ENCODE measurements at places on chromosomes 6 and 20.

DNA sequence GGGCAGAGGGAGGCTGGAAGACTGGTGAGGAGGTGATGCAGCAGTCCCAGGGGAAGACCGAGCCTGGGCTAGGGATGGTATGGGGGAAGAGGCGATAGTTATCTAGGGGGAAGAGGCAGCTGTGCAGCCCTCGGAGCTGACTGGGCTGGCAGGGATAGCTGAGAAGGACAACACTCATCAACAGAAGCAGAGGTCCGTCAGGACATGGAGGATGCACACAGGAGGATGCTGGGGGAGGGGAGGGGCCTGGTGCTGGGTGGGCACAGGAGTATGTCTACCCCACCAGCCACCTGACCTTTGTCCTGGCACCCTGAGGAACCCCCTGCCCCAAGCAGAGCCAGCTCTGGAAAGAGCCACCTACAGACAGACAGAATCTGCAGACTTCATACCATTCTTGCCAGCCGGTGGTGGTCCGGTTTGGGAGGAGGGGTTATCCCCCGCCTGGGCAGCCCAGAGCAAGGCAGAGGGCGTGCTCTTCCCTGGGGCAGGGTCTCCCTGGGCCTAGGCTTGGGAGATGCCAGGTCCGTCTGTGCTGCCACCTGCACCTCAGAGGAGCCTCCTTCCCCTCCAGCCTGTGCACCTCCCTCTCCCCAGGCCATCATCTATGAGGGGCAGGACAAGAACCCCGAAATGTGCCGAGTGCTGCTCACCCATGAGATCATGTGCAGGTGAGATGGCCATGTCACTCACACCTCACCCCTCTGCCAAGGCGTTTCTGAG is 14.9 kb downstream of the EBF4 start:
- DNase-seq = no peak

- DNase-seq = no peak
These were observed 15.1 kb downstream of the ACSS1 start for GRCh38 chr20:25042531-25043498.

- peak; percentile 12 for DNase-seq
These were observed 141.6 kb upstream of the EYA4 start for GRCh38 chr6:133099573-133099972.

DNA sequence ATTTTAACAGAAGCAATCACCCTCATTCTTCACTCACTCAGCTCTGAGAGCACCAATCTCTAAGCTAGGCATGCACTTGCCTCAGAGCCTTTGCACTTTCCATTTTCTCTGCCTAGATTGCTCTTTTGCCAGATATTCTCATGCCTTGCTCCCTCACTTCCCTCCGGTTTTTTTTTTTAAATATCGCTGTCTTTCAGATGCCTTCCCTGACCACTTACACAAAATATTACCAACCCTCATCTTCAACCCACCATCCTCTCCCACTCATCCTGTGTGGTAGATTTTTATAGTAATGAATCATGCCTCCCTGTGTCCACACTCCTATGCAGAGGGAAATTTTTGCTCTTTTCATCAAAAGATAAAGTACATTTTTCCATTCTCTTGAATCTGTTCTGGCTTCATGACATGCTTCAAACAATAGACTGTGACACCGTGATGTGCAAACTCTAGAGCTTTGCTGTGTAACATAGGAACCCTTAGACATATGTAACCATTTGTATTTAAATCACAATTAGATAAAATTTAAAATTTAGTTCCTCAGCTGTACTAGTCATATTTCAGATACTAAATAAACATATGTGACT is 437.1 kb downstream of the UTRN start:
- DNase-seq = no peak

DNA sequence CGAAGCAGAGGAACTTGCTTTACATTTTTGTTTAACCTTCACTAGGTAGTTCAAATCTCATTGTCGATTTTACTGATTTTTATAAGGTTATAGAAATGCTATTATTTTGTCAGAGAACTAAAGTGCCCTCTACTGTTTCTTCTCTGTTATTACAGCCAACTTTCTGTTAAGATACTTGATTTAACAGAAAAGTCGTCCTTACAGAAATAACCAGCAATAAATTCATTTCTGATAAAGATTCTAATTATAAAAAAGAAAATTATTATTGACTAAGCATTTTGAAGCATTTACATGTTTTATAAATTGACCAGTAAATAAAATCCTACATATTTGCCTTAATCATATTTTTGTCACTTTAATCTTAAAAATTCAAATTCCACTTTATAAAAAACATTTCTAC is 60.8 kb downstream of the OGFRL1 start:
- DNase-seq = peak; percentile 70

DNA sequence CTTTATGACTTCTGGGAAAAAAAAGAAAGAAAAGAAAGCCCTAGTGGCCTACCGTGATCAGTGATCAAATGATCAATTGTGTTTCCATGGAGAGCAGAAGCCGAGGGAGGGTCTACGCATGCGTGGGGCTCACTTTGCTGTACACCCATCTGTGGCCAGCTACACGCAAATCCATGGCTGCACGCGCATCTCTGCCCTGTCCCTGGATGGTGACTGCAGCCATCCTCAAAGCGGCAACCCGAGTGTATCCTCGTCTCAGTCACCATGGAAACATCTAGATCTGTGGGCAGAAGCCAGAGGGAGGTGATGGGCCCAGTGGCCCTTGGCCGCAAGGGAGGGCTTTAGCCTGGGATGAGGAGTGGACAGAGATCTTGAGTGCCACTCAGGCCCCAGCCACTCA is 785 bp upstream of the ULBP3 start:
- DNase-seq = peak; percentile 25

DNA sequence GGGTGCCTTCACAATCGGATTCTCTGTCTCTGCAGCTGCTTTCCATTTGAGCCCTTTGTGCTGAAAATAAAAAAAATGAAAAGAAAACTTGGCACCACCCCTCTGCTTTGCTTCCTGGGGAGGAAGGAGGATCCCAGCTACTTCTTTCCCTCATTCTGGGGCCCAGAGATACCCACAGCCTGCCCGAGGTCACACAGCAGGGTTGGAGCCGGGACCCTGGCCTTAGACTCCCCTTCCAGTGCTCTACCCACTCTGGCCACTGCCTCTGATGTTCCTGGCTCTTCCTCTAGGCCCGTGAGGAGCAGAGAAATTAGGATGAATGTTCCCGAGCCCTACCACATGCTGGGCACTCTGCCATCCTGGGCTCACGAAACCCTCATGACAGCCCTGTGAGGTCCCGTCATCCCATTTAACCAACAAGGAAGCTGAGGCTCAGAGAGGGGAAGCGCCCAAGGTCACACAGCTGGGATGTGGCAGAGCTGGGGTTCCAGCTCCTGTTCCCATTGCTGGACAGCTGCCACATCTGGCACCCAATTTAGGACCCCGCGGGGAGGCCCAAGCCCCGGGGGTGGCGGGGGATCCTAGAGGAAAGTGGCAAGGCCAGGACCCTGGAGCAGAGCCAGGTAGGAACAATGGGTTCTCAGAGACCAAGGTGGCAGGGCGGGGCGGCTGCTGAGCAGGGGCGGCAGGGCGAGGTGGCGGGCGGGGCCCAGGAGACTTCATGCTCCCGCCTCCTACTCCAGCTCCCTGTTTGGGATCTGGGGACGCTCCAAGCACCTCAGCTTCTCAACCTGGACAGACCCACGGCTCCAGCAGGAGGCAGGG is 76.6 kb downstream of the CEBPB start:
- DNase-seq = no peak

GRCh38 chr6:75244063-75244584 is 523 bp upstream of the COX7A2 start:
- peak; percentile 68 for DNase-seq

DNA sequence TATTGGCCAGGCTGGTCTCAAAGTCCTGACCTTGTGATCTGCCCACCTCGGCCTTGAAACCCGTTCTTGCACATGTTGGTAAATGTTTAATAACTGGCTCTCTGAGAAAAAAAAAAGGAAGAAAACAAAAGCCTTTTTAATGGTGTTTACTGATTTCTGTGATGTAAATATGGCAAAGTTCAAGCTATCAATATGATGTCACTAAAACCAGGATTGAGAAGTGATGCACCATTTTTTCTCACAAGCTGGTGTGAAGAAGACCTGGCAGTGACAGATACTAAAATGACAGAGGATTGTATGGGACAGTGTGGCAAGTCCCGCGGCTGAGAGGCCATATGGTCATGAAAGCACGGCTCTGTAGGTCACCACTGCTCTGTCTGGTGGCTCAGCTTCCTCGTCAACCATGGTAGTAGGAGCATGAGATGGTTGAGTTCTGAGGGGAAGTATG is 196.3 kb upstream of the SUPT3H start:
- DNase-seq = no peak

GRCh38 chr6:158642097-158642601 is 2.4 kb downstream of the DYNLT1 start:
- DNase-seq = no peak

GRCh38 chr20:37976887-37977286 is 56.4 kb downstream of the TTI1 start:
- DNase-seq = no peak

- no peak for DNase-seq
These were observed 142.1 kb downstream of the MYB start for GRCh38 chr6:135323202-135323668.

DNA sequence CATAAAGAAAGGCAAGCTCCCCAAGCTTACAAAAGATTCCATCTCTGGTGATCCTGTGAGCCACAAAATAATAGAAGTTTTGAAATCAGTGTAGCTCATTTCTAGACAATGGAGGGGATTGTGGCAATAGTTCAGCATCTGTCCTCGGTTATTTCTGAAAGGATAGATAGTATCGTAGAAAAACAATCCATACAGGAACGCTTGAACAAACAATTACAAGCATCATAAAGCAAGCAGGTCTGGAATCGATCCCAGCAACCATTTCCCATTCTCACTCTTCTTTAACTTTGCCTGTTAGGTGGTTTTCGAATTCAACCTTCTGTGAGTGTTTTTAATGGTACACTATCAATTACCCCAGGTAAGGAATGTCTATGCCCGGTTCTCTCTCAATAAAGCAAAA is 931.1 kb downstream of the KIF16B start:
- no peak for DNase-seq

- no peak for DNase-seq
These were observed 80.9 kb downstream of the GJA1 start for GRCh38 chr6:121516331-121516730.

DNA sequence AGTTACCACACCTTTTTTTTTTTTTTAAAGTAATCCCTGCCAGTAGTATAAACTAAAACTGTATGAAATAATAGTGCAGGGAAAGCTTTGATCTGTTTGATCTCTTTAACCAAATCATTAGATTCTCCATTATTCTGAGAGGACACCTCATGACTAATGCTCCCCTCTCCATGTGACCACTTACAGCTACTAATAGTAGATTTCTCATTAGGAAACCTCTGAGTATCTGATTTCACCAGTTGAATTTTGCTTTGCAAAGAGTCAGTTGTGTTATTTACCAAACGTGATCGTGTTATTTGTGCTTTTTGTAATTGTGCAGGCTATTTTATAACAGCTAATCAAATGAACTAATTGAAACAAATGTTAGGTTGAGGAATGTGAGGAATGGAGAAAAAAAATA is 12.5 kb downstream of the CASP8AP2 start:
- no peak for DNase-seq
